Activated CD8-positive, alpha-beta memory T cell treated with anti-CD3 and anti-CD28 coated beads for 1 hour (primary cell): ENCODE measurements at places on chromosomes 13 and 19.

GRCh38 chr19:33420821-33421220, 47.3 kb downstream of the CEBPG start:
- no peak for DNase-seq

DNA sequence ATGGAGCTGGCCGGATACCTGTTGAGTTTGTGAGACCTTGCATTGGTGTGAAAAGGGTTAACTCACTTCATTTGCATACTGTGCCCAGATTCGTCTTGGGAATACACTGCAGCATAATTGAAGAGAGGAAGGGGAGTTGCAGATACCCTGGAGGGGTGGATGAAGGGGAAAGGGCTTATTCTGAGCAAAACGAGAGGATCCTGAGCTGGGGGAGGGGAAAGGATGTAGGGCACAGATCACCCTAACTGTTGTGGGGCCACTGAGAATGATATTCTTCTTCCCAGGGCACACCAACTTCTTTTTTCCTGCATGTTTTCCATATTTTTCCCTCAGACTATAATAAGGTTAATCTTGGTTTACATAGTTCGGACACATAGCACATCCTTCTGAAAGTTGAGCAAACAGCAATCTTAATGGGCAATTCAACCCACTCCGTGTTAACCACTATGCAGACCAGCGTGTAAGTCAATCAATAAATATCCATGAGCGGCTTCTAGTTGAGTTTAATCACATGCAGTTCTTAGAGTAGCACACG, 11.7 kb upstream of the PTPRS start:
- no peak for DNase-seq

GRCh38 chr19:15640294-15640903, at the start of gene CYP4F3:
CYP4F3 (plus strand) TSS chr19:15640897; CDS start chr19:15641416, 519 bp downstream.
- DNase-seq: no peak

DNA sequence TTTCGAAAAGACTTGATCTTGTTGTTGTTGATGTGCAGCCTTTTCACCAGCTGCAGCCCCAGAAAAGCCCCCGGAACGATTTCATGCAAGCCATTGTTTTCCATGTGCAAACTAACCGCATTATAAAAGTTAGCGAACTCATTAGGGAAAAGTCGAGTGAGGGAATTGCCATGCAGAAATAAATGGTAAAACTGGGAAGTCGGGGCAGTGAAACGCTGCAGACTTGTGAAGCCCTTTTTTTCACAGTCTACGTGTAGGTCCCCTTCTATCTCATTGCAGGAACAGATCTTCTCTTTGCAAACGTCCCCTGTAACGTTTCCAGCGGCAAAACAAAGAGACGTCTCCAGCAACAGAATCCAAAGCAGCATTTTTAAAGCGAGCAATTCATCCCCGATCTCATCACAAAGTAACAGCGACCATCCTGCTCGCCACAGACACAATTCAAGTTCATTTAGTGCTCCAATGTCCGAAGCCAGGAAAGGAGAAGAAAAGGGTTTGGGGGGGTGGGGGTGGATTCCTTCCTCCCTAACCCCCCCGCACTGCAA, 1.1 kb downstream of the SLITRK1 start:
- DNase-seq: no peak

- DNase-seq: no peak
Observed at GRCh38 chr13:111298214-111298975, 22.0 kb upstream of the TEX29 start.

DNA sequence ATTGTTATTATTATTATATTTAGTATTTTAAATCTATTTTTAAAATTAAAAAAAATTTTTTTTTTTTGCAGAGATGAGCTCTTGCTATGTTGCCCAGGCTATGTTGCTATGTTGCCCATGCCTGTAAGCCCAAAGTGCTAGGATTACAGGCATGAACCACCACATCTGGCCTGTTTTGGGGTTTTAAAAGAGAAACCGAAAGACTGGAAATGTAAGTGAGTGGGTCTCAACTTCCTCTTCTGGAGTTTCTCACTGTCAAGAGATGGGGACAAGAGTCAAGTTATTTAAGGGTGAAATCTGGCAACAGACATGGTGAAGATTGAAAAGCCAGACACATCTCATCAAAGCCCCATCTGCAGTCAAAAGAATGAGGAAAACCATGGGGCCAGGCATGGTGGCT, 4.2 kb upstream of the OR7G3 start:
- no peak for DNase-seq

- no peak for DNase-seq
Observed at GRCh38 chr13:31234729-31235128, 35.0 kb downstream of the B3GLCT start.
